GM12891 (cell line): ENCODE measurements at places on chromosomes 6 and 20.

GRCh38 chr6:80956898-80957297 is 795.6 kb downstream of the TENT5A start:
- no peak for DNase-seq

DNA sequence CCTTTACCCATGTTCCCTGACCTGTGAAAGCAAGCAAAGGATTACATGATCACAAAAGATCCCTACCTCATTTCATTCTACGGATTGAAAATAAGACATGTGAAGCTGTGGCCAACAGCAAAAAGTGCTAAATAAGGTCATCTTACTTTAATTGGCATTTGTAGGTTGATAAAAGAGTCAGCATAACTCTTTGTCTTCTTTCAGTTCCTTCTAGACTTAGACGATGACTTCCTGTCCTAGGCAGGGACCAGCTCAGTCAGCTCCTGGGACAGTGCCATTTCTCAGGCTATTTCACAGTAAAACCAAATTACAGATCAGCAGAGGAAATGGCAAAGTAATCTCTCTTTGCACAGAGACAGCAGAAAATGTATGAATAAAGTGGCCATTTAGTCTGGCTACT is 480.7 kb downstream of the RFPL4B start:
- no peak for DNase-seq

- DNase-seq = no peak
Observed at GRCh38 chr20:11551479-11551878, 366.2 kb upstream of the BTBD3 start.

- DNase-seq = no peak
Observed at GRCh38 chr6:135412761-135413160, 84.8 kb downstream of the AHI1 start.

- no peak for DNase-seq
Observed at GRCh38 chr20:2756056-2756611, 44.3 kb downstream of the CPXM1 start.

- no peak for DNase-seq
Observed at GRCh38 chr20:5862703-5863039, 87.7 kb downstream of the TRMT6 start.

GRCh38 chr6:69063401-69063800 is 428.3 kb downstream of the ADGRB3 start:
- no peak for DNase-seq

DNA sequence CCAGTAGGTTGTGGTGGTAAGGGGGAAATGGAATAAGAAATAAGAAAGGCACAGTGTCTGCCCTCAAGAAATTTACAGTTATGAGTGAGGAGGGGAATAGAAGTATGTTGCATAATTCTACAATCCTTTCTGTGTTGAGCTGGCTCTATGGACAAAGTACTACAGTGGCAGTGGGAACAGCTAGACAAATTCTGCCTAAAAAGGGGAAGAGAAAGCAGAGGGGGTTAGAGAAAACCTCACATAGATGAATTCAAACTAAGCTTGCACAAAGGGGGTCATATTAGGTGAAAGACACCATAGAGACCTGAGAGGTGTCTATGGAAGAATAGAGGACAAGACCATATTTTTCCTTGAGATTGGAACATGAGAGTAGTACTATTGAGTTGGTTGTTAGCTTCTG is 146.9 kb upstream of the VGLL2 start:
- DNase-seq = no peak

DNA sequence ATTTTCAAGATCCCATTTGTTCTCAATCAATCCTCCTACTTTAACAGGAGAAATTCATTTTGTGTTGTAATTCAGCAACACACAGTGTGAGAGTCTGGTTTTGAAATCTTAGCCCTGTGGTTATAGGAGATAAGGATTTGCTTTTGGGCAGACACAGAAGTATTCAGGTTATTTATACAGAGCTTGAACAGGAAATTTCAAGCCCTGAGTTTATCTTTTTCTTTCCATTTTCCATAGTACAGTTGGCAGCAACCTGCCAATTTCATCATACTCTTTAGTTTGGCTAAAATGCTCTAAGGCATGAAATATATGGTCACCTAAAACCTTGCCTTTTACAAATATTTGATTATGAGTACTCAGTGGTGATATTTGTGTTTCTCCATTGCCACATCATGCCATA is 41.4 kb downstream of the PKIB start:
- no peak for DNase-seq

DNA sequence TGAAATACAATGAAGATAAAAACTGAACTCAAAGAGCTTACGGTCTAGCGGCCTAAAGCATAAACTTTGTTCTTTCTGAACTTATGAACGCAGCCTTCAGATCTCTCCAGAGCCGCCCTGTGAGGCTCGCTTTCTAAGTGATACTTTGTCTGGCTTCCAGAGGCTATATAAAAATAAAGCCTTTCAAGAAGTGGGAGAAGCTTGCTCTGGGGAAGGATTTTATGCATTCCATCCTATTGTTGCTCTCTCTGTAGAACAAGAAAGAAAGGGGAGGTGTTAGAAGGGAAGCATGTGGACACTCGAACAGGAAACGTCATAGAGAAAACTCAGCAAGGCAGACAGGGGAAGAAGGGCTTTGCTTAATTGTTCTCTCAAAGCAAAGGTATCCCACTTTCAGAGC is 77.0 kb downstream of the TBX18 start:
- no peak for DNase-seq

DNA sequence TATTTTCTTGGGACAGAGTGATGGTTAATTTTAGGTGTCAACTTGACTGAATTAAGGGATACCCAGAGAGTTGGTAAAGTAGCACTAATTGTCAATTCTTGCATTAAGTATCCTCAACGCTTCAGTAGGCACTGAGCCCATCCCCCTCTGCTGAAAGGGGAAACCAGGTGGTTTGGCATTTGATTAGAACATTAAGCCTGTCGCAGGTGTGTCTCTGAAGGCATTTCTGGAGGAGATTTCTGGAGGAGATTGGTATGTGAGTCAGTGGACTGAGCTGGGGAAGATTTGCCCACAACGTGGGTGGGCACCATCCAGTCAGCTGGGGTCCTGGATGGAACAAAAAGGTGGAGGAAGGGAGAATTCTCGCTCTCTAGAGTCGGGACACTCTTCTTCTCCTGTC is 119.8 kb downstream of the RFX6 start:
- no peak for DNase-seq

- DNase-seq = no peak
Observed at GRCh38 chr6:109434456-109434855, 6.0 kb downstream of the PPIL6 start.

DNA sequence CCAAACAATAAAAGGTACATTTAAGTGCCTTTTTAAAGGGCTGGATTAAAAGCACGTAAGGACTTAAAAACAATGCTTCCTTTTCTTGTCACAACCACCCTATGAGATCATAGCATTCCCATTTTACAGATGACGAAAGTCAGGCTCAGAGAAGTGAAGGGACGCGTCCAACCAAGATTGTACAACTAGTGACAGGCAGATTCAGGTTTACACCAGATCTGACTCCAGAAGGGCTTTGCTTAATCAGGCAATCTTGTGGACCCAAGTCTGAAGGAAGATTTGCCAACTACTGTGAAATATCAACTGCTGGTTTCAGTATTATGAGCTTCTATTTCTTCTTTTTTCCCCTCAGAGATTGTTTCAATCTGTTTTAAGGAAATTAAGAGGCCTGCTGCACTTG is 877 bp downstream of the ENPP4 start:
- DNase-seq = no peak

- no peak for DNase-seq
Observed at GRCh38 chr6:25452031-25452430, 172.9 kb downstream of the CARMIL1 start.

DNA sequence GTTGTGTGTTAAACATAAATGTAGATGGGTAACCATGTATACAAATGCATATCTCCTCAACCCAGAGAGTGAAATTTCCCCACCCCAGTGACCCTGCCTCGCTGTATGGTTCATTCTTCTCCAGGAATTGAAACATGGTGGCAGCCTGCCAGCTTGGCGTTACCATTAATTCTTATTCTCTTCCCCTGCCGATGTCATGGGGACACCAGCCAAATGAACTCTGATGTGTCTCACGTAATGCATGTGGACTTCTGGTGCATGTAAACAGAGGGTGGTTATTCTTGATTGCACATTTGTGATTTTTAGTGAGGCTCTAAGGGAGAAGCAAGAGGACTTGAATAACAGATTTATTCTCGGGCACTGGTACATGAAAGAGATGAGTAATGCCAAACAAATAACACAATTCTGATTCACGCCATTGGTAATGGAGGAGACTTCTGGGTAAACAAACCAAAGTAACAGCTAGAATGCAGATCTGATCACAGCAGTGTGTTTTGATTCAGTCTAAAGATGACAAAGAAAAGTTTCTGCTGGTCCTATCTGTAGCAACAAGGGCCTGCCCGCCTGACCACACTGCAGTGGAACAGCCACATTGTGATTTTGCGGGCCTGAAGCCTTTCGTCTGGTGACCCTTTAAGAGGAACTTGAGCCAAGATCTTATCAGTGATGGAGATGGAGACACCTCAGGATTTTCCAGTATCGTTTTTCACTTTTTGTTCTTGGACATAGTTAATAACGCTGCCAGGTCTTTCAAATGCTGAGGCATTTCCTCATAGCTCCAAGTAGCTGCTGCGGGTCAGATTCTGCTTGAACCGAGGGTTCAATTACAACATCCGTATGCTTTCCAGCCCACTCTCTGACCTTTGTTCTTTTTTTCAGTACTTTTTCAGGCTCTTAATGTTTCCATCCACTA is 171.8 kb upstream of the AKAP12 start:
- no peak for DNase-seq

- no peak for DNase-seq
Observed at GRCh38 chr6:2611092-2611491, 139.6 kb downstream of the MYLK4 start.

DNA sequence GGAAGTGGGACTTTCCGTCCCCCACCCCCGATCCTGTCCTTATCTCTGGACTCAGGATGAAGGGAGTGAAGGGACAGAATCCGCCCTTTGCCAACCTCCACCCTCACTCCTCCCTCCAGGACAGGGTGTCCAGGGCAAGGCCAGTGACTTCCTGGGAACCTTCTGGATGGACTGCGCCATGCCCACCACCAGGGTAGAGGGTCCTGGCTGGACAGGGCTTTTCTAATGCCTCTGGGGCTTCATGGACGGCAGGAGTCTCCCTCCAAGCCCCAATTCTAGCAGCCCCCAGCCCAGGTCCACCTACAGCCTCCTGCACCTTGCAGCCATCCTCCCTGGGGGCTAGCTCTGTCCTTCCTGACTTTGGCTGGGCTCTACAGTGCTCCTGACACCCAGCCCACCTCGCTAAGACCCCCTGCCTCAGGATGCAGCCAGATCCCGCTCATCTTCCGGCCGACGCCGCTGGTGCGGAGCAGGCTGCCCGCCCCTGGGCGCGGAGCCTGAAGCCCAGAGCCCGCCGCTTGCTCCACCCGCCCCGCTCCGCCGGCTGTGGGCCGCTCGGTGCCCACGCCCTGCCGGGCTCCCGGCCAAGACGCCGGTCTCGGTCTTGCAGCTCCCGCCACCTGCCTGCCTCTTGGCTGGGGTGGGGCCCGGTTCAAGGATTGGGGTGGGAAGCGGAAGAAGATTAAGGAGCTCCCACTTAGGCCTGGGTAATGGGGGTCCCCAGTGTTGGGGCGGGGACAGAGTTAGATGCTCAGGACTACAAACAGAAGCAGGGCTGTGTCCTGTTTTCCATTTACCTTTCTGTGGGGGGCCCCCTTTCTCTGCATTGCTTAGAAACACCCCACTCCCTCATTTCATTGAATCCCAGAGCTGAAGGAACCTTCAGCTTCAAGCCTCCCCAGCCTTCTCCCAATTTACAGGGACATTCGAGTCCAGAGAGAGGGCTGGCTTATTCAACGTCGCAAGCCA is 72.8 kb downstream of the MDGA1 start:
- no peak for DNase-seq

DNA sequence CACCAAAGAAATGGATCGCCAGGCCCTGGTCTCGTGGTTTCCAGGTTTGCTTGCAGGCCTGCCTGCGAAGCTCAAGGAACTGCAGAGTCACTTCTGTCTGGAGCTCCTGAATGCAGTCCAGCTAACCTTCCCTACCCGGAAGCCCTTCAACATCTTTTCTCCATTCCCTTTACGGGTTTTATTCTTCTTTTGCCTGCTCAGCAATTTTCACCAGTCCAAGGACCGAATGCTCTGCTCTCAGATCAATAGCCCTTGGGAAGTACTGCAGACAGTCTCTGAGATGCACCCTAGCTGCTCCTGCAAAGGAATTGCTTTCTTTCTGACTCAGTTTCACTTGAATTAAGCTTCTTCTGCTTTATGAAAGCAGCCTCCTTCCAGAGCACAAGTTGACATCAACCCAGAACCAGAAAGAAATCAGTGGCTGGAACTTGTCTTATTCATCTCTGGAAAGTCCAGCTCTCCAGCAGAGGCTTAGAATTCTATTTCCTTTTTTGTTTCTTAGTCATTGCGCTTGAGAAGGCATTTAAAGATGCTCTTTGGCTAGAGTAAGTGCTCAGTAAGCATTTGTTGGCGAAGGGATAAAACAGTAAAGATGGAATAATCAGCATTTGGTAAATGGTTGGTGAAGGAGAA is 18.7 kb upstream of the YWHAB start:
- no peak for DNase-seq

- DNase-seq = no peak
Observed at GRCh38 chr6:32244270-32244669, 20.4 kb upstream of the NOTCH4 start.

GRCh38 chr6:84606860-84607259 is 157.5 kb downstream of the TBX18 start:
- no peak for DNase-seq

DNA sequence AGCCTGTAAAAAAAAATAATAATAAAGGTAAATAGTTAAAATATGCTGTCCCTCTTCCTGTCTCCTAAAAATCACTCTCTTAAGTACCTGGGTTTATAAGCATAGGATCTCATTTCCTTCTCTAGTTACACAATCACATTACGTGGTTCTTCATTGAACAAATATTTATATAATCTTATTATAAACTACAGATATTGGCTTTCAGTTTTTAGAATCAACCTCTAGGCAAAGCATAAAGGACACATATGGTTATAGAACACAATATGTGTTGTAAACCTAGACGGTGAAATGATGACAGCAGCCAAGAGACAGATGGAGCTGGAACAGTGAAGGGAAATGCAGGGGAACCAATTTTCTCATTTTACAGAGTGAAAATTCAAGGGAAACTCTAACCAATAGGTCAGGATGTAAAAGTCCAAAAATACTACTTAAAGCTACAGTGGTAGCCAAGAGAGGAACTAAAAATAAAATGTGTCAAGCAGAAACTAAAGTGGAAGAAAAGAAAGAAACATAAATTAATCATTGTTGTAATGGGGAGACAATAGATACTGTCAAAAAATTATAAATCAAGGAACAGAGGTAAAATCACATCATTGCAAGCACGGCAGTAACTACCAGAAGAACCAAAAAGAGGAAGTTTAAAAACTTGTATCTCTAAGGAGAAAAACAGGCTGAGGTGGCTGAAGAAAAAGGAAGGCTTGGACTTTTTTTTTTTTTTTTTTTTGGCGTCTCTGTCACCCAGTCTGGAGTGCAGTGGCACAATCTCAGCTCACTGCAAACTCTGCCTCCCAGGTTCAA is 82.8 kb upstream of the CDYL start:
- DNase-seq = no peak

GRCh38 chr20:22557403-22558276 is 26.7 kb downstream of the FOXA2 start:
- DNase-seq = no peak

- DNase-seq = no peak
Observed at GRCh38 chr6:92176666-92177065, 1242.7 kb downstream of the EPHA7 start.
